ENCODE measurements at places on chromosomes 11 and 22.

DNA sequence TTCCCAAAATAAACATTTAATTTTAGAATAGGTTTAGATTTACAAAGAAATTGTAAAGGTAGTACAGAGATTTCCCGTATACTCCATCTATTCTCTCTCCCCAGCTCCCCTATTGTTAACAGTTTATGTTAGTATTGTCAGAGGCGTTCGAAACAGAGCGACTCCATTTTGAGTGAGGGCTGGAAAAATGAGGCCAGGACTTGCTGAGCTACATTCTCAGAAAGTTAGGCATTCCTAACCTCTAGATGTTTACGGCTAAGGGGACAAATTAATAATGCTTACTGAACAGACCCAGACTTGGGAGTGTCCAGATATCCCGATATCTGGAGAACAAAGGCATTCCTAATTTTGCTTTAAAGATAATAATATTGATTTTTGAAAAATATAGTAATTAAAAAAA lies 12.4 kb upstream of the NUP160 start:
- no peaks in the 10 kb centered on the region for H3K27me3 ChIP-seq
- H3K4me3 ChIP-seq, result no peak overlapping the region
- no peaks in the 10 kb centered on the region for H3K36me3 ChIP-seq
- DNase-seq, result no peak

DNA sequence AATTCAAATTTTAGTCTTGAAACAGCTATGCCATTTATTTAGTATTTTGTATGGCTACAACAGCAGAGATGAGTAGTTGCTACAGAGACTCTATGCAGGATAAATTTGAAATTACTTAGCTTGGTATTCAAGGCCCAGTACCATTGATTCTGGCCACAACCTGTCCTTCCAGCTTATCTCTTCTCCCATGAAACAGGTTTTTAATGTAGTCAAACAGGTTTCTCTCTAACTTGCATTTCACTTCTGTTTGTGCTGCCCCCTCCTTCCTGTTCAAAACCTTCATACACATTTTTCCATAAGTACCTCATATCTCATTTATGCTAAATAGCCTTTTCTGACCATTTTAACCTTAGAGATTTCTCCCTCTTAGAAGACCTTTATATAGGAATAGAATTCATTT lies 3.3 kb downstream of the USP47 start:
- no peak for DNase-seq
- peak overlapping the region; percentile 60 for H3K27ac ChIP-seq
- no peaks in the 10 kb centered on the region for H3K36me3 ChIP-seq
- no peak overlapping the region for H3K4me3 ChIP-seq
- H3K27me3 ChIP-seq, result no peaks in the 10 kb centered on the region
- H3K4me1 ChIP-seq, result no peaks in the 10 kb centered on the region

DNA sequence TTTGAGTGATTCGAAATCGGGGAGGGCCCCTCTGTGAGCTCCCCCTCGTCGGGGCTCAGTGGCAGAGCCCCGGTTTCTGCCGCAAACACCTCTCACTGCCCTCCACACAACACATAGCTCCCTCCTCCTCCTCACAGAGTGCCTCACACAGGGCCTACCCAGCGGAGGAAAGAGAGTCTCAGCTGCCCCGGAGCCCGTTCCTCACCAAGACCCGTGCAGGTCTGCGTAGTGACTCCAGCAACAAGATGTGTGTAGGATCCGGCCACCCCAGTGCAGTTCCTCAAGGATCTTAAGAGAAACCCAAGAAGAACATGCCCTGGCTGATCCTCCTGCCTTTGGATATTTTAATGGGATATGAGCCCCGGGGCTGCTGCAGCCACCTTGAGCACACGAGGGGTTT lies 238.4 kb downstream of the BRD1 start:
- H3K27ac ChIP-seq, result no peak overlapping the region
- no peaks in the 10 kb centered on the region for H3K27me3 ChIP-seq
- no peak for DNase-seq
- no peaks in the 10 kb centered on the region for H3K36me3 ChIP-seq
- no peak overlapping the region for H3K4me3 ChIP-seq

DNA sequence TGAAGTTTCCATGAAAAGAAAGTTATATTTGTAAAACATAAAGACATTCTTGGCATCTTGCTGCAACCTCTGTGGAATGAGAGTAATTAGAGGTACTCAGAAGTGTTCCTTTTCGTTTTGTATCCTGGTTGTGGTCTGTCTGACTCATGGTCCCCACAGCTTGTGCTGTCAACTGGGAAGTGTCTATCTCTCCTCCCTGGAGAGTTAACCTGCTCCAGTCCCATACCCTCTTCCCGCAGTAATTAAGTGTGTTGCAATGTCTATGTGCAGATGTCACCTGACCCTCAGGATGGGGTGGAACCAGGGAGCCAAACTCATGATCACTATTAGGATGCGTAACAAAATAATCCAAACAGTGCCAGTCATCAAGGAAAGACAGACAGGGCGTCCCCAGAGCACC lies 23.0 kb upstream of the ZDHHC13 start:
- H3K4me3 ChIP-seq, result no peak overlapping the region
- no peak overlapping the region for H3K27ac ChIP-seq
- no peaks in the 10 kb centered on the region for H3K4me1 ChIP-seq

DNA sequence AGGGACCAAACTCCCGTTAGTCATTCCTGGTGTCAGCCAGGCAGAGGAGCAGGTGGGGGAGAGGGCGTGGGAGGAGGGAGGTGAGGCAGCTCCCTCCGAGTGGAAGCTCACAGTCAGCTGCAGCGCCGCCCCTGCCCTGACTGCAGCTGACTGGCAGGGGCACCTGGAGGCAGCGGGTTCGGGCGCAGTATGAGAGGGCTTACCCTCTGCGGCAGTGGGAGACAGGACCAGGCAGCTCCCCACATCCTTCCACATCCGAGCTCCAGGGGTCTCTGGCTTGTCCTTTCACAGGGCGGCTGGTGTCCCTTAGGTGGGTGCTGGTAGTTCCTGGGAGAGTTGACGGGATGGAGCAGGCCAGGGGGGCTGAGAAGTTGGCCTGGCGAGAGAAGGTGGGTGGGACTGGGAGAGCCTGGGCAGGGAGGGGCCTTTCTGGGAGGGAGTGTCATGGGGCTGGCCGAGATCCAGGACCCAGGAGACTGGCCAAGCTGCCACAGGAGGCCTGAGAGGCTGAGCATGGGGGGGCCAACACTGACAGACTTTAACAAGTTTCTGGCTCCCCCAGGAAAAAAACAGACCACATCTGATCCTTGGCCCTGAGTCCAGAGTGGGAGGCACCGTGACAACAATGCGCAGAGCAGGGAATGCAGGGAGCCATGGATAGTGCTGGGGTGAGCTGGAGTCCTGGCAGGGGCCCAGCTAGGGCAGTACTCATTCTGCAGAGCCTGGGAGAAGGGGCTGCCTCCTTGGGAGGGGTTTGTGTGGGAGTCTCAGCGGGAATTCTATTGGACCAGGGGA lies 4.9 kb downstream of the ADORA2A start:
- no peak overlapping the region for H3K27ac ChIP-seq
- DNase-seq, result peak; percentile 89
- no peak overlapping the region for H3K4me3 ChIP-seq
- H3K36me3 ChIP-seq, result no peaks in the 10 kb centered on the region
- H3K27me3 ChIP-seq, result no peaks in the 10 kb centered on the region
- H3K4me1 ChIP-seq, result no peaks in the 10 kb centered on the region

DNA sequence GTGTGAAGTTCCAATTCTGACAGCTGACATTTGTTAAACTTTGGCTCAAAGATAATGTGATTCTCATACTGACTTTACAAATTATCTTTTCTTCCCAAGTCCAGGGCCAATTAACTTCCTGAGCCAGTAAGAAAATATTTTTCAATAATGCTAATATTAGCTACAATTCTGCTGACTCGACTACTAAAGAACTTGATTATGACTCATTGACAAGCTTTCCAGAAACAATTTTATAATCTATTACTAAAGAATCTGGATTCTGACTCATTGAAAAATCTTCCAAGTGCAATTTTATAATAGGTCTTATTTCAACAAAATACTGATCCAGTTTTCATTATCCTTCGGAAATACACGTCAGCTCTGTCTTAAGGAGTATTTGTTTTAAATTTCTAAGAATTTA lies 12.9 kb upstream of the XKR3 start:
- no peaks in the 10 kb centered on the region for H3K36me3 ChIP-seq
- H3K27ac ChIP-seq, result no peak overlapping the region
- no peak overlapping the region for H3K4me3 ChIP-seq
- no peaks in the 10 kb centered on the region for H3K27me3 ChIP-seq
